ENCODE measurements at places on chromosomes 5 and 9.

- no peak for DNase-seq
Measured at GRCh38 chr9:91716239-91716638, 233.8 kb downstream of the ROR2 start.

- DNase-seq = no peak
Measured at GRCh38 chr9:17556255-17556654, 22.6 kb upstream of the SH3GL2 start.

- no peak for DNase-seq
Measured at GRCh38 chr5:109326919-109327318, 82.9 kb downstream of the PJA2 start.

- no peak for DNase-seq
Measured at GRCh38 chr5:74286734-74287695, 353.5 kb downstream of the ENC1 start.

DNA sequence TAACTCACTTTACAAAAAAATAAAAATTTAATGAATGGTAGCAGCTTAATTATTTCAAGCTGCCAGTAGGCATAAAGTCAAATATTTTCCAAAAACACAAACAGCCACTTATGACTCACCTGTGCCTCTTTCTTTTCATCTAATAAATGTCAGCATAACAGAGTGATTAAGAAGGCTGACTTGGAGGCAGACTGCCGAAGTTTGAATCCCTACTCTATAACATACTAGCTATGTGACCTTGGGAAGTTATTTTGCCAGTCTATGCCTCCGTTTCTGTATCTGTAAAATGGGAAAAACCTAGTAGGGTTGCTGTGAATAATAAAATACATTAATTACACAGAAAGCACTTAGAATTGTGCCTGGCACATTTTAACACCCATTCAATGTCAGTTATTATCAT lies 33.8 kb downstream of the FANCC start:
- no peak for DNase-seq

GRCh38 chr9:88745276-88746001 lies 210.5 kb downstream of the NXNL2 start:
- DNase-seq = no peak

DNA sequence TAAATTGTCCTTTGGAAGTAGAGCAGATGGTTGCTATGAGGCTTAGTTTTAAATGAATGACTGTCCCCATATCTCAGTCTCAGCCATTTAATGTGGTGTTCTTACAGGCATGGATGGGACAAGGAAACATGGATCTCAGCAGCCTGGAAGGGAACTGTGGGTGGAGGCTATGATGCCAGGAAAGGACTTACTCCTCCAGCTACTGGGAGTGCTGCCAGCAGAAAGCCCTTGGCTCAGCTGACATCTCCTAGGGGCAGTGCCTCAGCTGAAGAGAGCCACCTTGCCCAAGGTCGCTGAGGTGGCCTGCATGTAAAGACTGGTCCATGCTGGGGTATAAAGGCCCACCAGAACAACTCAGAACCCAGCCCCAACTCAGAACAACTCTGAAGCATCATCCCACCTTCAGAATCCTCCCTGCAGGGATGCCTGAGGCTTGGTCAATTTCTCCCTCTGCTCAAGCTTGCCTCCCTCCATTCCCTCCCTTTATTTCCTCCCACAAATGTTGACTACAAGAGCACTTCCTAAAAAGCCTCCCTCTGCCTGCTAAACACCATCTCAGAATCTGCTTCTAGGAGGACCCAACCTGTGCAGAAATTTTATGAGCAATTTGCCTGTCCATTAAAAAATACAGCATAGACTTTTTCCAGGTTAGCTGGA lies 1.8 kb upstream of the PDE8B start:
- no peak for DNase-seq

- no peak for DNase-seq
Measured at GRCh38 chr5:107814183-107814827, 143.6 kb upstream of the EFNA5 start.

- no peak for DNase-seq
Measured at GRCh38 chr9:9102295-9102694, 1302.7 kb upstream of the DMAC1 start.

- peak; percentile 21 for DNase-seq
Measured at GRCh38 chr5:132557478-132558172, 848 bp downstream of the RAD50 start.

DNA sequence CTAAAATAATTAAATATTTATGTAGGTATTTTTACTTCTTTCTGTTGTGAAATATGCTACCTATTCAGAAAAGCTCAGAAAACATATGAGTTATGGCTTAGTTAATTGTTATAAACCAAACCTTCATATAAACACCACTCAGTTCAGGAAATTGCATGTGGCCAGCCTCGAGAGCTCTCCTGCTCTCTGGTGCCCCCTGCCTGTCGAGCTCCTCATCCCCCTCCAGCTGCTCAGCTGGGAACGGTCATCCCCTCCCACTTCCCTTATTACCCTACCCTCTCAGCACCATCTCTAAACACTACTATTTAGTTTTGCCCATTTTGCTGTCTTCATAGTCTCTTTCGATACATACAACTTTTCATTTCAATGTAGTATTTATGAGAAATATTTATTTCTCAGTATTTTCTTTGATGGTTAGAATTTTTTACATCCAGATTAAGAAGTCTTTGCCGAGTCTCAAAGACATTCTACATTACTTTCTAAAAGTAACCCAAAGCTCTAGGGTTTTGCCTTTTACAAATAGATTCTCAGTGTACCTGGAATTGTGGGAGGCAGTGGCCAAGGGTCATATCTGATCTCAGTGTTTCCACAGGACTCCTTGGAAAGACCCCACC lies 51.2 kb upstream of the SEMA4D start:
- DNase-seq = peak; percentile 86

DNA sequence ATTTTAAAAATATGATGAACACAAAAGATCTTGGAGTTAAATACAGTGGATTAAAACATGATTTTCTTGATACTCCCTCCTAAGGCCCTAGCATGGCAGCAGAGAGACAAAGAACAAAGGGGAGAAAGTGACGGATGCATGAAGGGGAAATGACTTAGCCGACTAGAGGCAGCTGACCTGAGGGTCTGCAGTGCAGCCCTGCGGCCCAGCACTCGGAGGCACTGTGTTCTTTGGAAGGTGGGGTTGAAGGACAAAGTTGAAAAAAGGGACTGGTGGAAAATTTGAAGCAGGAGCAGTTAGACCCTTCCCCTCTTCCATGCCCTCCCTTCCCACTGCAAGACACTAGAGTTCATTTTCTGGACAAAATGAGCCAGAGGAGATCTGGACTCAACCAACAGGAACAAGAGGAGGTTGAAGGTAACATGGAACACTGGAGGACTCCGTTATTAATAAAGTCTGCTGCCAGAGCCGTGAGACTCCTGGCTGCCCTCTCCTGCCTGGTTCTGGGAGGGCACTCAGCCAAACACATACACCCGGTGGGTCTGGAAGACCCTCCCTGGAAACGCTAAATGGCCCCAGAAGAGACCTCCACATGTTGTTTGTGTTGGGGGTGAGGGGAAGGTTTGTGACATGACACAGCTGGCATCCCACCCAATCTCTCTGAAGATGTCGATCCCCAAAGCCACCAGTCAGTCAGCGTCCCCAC lies 98.1 kb downstream of the JMY start:
- no peak for DNase-seq

GRCh38 chr5:114249823-114250222 lies 112.0 kb upstream of the KCNN2 start:
- no peak for DNase-seq

DNA sequence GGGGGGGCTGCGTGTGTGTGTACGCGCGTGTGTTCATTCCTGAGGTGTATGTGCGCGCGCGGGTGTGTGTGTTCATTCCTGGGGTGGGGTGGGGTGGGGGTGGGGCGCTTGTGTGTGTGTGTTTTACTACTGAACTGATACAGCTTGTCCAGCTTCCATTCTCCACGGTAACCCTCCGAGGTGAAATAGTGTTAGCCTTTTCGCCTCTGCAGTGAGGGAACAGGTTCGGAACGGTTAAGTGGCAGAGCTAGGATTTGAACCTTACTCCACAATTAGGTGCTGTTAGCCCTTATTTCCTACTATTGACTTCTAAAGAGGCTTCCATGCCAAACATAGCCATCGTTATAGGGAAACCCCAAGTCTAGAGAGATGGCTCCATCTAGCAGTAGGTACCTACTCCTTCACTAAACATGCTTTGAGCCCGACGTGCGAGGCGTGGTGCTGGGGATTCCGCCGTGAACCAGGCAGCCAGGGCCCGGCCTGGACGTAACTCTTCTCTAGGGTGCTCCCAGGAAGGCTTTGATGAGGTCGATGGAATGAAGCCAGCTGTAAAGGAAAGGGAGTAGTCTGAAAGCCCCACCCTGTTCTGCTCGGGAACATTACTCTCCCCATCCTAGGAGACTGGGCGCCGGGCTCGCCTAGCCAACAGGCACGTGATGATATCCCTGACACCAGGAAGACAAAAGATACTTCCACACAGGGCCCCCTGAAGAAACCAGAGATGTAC lies 782 bp upstream of the SKP1 start:
- DNase-seq = no peak

GRCh38 chr9:134335061-134335460 lies 8.8 kb downstream of the RXRA start:
- no peak for DNase-seq

DNA sequence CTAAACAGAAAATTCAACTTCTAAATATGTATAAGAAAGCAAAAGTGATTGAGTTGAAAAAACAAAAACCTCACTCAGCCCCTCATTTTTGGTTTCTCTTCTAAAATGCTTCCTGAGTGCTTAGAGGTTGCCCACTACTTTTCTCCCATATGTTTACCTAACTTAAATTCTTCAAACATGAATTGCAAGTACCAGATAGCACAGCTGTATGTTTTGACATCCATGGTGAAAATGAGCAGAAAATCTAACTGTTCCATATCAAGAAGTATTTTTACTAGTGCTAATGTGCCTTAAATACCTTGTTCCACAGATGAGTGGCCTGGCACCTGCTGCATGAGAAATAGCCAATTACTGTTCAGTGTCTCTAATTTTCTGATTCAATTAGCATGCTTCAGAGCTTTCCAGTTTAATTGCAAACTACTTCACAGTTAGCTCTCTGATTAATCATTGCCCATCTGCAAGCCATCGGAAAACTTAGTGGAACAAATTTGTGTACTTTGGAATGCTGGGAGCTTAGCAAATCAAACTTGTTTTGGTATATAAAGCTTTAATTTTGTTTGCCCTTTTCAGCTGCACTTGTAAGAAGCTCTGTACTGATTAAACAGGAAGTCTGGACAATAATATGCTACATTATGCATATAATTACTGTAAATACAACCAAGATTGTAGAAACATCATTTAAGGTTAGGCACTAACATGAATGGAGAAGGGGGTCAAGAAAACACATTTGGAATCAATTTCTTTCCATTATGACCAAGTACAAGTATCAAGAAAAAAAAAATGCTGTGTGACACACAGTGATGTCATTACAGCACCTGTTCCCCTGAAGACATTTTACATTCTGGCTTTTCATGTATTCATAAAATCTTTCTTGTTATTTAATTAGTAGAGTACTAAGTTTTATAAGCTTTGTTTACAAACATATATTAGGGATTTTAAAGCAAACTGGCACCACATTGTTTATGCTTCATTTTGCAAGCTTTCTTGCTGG lies 65.6 kb downstream of the POU5F2 start:
- DNase-seq = no peak

DNA sequence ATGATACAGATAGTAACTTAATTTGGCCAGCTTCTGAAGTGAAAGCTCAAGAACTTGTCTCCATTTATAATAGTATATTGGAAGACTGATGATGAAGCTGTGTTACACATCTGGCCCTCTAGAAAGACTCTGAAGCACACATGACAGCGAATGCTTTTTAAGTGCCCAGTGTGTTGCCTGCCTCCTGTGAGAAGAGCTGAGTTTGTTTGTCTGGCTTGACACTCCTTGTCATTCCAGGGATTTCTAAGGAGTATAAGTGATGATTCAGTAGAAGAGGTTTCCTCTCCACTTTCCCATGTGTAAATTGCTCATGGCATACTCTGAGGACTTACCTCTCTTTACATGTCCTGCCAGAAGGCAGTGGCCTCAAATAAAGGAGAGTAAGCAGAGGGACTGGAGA lies 30.4 kb upstream of the LRRTM2 start:
- no peak for DNase-seq

GRCh38 chr9:37432020-37432419 lies 9.5 kb downstream of the GRHPR start:
- DNase-seq = no peak

DNA sequence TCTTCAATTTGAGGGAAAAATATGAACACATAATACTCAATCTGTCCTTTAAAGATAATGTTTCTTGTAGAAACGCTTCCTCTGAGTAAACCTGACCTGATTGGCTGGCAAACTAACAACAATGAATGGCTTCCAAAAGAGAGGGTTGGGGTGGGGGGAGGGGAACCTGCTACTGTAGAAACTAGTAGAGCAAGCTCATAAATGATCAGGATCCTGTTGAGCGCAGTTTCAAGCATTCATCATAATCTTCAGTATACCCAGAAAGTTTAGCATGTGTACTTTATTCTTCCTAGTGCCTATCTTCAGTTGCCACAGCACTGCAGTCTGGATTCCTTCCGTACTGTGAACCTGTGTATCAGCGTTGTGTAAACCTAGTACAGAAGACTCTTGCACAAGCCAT lies 63.0 kb upstream of the FCHO2 start:
- no peak for DNase-seq

DNA sequence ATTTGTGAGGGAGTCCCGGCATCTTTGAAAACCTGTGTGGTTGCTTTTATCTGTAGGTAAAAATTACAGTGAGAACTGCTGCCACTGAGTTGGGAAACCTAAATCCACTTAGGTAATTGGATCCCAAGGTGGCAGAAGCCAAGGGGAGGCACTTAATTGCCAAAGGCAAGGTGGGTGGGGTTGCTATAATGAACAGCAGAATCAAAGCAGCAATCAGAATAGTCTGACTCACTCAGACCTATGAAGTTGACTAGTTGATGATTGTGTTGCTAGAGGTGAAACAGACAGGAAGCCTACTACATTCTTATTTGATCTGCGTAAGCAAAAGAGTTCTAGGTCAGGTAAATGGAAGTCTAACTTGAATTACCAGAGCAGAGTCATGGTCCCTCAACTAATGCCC lies 17.3 kb upstream of the BICD2 start:
- no peak for DNase-seq

DNA sequence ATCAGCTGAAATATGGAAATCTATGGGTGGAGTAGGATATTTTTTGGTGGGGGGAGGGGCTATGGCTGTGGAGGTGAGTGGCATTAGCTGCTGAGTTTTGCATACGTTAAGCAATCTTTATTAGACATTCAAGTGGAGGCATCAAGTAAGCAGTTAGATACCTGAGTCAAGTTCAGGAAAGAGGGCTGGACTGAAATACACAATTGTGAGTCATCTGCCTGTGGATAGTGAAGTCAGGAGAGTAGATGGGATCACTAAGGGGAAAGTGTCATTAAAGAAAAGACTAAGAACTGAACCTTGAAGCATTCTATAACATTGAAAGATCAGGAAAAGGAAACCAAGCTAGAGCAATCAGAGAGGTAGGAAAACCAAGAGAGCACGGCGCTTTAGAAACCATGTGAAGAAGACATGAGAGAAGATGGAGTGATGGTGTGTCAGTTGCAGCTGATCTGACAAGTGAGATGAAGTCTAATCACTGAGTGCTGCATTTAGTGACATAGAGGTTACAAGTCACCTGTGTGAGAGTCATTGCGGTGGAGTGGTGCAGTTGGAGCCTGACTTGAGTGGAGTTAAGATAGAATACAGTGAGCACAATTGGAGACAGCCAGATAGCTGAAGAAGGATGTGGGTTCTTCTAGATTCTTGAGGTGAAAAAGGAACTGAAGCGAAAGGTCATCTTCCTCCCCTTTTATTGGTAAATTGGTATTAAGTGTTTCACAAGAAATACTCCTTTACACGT lies 88.7 kb downstream of the PIP5K1B start:
- no peak for DNase-seq

- no peak for DNase-seq
Measured at GRCh38 chr5:176902102-176902814, 3.1 kb upstream of the HK3 start.
